ENCODE measurements at places on chromosomes 1 and 21. TPM values are rescaled to one million over a fixed set of nuclear protein-coding genes. Genes with fewer than 3 reads are reported as not detected.

GRCh38 chr1:17630048-17630830 lies 90.7 kb downstream of the ARHGEF10L start:
- DNase-seq, result peak; percentile 73

- no peak for DNase-seq
These were observed 74.2 kb downstream of the DTL start for GRCh38 chr1:212109728-212110127.

GRCh38 chr1:51523931-51524330 lies 4.9 kb upstream of the EPS15 start:
- no peak for DNase-seq

- DNase-seq, result peak; percentile 70
These were observed 38.3 kb downstream of the WDR3 start for GRCh38 chr1:117967881-117968280.

The ZNF670 gene
- total RNA-seq, result 1.3 TPM

The TIMM17A gene
- 37.4 TPM for total RNA-seq

- peak; percentile 56 for DNase-seq
These were observed 2.2 kb downstream of the ELOA start for GRCh38 chr1:23745515-23745914.

The ARHGAP30 gene
- total RNA-seq, result not detected

The DARS2 gene
- 15.6 TPM for total RNA-seq

- DNase-seq, result peak; percentile 25
These were observed 49.9 kb downstream of the DISC1 start for GRCh38 chr1:231676487-231676886.

The SPRR4 gene
- total RNA-seq, result not detected

GRCh38 chr1:93353286-93353685 lies 7.6 kb downstream of the DR1 start:
- peak; percentile 15 for DNase-seq

DNA sequence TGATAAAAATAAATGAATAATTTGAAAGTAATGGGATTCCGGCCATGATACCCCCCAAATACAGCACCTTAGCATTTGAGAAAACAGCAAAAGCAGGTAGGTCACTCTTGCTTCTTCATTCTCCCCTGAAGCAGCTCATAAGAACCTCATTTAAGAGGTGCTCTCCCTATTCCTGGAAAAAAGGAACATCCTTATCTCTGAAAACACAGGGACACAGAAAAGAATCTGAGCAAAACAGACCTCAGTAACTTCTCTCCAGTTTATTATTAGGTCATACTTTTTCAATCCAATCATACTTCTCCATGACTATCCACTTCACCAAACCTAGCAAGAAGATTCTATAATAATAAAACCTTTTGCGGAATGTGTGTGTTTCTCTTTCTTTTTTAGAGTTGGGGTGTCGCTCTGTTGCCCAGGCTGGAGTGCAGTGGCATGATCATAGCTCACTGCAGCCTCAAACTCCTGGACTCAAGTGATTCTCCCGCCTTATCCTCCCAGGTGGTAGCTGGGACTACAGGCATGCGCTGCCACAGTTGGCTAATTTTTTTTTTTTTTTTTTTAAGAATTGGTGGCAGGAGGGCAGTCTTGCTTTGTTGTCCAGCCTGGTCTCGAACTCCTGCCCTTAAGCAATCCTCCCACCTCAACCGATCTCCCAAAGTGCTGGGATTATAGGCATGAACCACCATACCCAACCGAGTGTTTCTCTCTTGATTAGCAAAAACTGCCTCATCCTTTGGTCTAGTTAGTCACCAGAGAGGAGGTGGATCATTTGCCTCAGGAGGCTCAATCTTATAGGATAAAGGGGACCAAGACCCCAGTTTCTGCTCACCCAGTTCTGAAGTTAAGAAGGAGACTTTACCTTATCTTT lies 10.6 kb upstream of the TRIM33 start:
- no peak for DNase-seq

- DNase-seq, result peak; percentile 38
These were observed 1.1 kb downstream of the AGTRAP start for GRCh38 chr1:11736746-11737639.
